ENCODE measurements at places on chromosomes 16 and 17.

GRCh38 chr16:50303605-50304466, 37.5 kb downstream of the ADCY7 start:
- DNase-seq, result peak; percentile 49

DNA sequence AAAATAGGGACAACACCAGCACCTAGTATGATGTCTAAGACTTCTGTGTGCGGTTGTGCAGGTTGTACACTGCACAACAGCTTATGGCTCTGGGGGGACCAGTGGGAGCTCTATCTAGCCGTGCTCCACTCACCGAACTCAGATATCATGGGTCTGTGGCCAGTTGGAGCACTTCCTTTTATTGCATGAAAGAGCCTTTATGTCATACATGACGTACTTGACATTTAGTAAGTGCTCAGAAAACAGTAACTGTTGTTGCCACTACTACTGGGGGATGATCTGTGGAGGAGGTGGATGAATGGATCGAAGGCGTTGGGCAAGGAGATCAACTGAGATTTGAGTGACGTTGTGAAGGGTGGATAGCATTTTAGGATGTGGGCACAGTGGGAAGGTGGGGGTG, 368.8 kb downstream of the SNX29 start:
- no peak for DNase-seq

- DNase-seq, result no peak
These were observed 118.5 kb downstream of the BRIP1 start for GRCh38 chr17:61744804-61745203.

DNA sequence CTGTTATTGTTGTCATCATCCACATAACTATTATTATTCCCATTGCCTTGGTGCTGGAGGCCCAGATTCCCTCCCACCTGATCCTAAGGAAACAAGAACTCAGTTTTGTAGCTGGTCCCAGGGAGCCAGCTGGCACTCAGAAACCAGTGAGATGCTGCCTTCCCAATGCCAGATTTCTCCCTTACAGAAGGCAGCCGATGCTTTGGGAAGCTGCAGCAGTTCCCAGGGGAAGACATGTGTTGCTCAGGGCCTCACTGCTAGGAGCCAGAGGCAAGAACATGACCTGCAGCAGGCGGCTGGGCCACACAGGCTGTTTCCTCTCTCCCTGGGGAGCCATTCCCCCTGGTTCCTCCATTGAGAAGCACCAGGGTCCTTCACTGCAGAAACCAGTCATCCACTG, 59.9 kb upstream of the GRIN2A start:
- DNase-seq, result no peak

GRCh38 chr16:89623511-89624261, 10.2 kb downstream of the DPEP1 start:
- DNase-seq, result no peak

GRCh38 chr16:79401157-79401556, 199.4 kb downstream of the MAF start:
- DNase-seq, result no peak

DNA sequence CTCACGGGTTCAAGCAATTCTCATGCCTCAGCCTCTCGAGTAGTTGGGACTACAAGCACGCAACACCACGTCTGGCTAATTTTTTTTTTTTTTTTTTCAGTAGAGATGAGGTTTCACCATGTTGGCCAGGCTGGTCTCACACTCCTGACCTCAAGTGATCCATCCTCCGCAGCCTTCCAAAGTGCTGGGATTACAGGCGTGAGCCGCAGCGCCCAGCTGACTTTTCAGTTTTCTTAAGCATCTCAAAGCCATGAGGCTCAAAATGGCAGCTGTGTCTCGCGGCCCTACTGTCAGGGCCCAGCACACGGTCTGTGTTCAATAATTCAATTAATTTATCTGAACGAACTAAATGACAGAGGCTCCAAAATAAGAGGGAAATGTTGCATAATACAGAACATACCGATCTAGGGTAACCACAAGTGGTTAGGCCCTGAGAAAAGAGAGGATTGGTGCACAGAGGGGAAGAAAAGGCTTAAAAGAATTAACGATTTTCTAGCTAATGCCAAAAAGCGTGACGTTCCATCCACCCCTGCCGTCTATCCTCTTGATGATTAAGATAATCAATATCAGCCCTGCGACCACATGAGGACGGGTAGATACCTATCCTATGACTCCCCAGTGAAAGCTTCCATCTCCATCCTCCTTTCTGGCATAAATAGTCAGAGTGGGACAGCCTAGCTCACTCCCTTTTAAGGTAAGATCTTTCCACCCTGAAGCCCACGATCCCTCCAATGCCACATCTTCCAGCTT, 136.9 kb downstream of the SLC39A11 start:
- no peak for DNase-seq

GRCh38 chr16:28288114-28288513, 4.2 kb upstream of the SBK1 start:
- no peak for DNase-seq

- DNase-seq, result no peak
These were observed 9.8 kb downstream of the EIF4A3 start for GRCh38 chr17:80137131-80137530.

DNA sequence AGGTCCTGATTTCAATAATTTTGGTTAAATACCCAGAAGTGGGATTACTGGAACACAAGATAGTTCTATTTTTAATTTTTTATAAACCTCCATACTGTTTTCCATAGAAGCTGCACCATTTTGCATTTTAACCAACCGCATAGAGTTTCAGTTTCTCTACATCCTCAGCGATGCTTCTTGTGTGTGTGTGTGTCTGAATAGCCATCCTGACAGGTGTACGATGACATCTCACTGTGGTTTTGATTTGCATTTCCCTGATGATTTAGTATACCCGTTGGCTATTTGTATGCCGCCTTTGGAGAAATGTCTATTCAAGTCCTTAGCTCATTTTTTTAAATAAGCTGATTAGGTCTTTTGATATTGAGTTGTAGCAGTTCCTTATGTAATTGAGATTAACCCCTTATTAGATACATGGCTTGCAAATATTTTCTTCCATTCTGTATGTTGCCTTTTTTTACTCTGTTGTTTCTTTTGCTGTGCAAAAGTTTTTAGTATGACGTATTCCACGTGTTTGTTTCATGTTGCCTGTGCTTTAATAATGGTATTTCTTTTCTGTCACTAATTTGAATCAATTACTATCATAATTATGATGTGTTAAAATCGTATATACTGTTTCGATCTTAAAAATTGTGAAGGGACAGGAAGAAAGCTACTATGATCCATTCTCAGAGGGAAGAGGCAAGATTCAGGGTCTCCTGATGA, 227.2 kb upstream of the MON1B start:
- no peak for DNase-seq

DNA sequence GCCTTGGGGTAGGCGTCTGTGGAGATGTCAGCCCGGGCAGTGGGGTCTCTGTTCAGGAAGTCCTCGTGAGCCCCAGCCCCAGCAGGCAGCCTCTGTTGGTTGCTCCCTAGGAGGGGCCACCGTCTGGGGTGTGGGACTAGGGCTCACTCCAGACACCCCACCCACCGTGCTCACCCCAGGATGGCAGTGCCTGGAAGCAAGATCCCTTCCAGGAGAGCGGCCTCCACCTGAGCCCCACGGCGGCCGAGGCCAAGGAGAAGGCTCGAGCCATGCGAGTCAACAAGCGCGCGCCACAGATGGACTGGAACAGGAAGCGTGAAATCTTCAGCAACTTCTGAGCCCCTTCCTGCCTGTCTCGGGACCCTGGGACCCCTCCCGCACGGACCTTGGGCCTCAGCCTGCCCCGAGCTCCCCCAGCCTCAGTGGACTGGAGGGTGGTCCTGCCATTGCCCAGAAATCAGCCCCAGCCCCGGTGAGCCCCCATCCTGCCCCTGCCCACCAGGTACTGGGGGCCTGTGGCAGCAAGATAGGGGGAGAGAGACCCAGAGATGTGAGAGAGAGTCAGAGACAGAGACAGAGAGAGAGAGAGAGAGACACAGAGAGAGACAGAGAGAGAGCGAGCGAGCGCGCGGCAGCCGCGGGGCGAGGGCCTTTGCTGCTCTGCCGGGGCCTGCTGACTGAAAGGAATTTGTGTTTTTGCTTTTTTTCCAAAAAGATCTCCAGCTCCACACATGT, 9.8 kb downstream of the NTHL1 start:
- no peak for DNase-seq

DNA sequence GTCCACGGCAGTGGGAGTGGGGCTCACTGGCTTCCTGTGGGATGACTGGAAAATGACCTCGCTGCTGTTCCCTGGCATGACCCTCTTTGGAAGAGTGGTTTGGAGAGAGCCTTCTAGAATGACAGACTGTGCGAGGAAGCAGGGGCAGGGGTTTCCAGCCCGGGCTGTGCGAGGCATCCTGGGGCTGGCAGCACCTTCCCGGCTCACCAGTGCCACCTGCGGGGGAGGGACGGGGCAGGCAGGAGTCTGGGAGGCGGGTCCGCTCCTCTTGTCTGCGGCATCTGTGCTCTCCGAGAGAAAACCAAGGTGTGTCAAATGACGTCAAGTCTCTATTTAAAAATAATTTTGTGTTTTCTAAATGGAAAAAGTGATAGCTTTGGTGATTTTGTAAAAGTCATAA, 7.8 kb upstream of the RNF213 start:
- DNase-seq, result peak; percentile 13

DNA sequence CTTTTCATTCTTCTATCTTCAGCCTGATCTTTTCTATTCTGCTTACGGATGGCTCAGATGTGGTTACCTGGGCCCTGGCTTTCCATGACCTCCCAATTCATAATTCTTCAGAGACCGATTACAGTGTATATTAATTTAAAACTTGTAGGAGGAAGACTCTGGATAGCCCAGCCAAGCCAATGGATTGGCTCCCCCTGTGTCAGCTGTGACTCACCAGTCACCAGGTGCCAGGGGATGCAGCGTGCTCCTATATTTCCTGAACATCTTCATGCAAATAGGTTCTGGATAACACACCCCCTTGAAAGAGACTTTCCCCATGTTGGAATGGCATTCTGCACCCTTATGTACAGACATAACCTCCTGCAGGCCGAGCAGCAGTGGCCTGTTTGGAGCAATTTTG, 208.3 kb upstream of the WSCD1 start:
- no peak for DNase-seq

DNA sequence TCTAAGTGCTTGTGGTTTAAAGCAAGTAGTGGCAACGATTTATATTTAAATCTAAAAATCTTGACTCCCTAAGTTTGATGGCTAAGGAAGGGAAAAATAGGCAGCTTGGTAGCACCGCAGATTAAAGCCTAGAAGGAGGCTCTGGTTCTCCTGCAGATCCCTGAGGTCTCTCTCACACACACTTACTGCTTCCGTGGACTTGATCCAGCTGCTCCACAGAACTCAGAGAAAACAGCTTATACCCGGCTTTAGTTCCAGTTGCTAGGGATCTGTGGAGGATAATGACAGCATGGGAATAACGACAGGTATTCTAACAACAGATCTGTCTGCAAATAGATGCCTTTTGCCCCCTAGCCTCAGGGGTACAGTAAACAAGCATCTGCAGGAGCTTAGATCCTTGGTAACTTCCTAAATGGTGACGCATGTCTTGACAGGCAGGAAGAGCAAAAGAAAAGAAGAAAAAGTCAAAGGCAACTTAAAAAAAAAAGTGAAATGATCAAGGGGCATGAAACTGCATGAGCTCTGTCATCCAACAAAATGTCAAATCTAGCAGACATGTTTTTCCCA, 4.5 kb downstream of the WIPI1 start:
- DNase-seq, result no peak

DNA sequence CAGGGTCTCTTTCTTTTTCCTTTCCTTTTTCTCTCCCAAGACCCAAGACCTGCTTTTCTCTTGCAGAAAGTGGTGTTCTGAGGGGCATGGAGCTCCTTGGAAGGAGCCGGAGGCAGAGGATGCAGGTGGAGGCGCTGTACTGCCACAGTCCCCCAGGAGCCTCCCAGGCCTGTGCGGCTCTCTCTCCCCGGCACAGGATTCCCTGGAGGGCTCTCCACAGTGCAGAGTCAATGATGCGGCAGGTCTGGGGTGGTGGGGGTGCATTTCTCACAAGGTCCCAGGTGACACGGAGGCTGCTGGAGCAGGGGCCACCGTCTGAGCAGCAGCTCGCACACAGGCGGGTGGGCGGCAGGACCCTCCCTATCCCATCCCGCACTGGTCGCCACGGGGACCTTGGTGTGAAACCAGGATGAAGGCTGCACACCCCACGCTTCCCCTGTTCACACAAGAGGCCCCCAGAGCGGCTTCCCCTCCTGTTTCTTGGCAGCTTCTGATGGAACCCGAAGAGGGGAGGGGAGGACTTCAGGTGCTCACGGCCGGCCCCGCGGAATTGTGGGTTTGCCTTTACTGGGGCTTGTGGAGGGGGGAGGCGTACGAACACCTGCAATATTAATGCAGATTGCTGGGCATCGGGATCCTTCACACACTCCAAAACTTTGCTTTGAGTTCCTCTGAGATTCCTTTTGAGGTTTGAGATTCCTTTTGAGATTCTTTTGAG, 186.9 kb downstream of the ENGASE start:
- DNase-seq, result no peak

GRCh38 chr16:27400751-27401620, 988 bp upstream of the IL21R start:
- DNase-seq, result peak; percentile 26

GRCh38 chr17:58079300-58080033, 3.8 kb upstream of the DYNLL2 start:
- no peak for DNase-seq

- DNase-seq, result no peak
These were observed 20.1 kb upstream of the C16orf95 start for GRCh38 chr16:87337262-87337771.

GRCh38 chr16:49592546-49593423, 219.2 kb downstream of the C16orf78 start:
- no peak for DNase-seq

- no peak for DNase-seq
These were observed 23.1 kb downstream of the PDIA2 start for GRCh38 chr16:305916-306626.

GRCh38 chr17:68539548-68540467, 27.6 kb downstream of the PRKAR1A start:
- DNase-seq, result no peak

GRCh38 chr16:49524216-49524946, 150.8 kb downstream of the C16orf78 start:
- no peak for DNase-seq

DNA sequence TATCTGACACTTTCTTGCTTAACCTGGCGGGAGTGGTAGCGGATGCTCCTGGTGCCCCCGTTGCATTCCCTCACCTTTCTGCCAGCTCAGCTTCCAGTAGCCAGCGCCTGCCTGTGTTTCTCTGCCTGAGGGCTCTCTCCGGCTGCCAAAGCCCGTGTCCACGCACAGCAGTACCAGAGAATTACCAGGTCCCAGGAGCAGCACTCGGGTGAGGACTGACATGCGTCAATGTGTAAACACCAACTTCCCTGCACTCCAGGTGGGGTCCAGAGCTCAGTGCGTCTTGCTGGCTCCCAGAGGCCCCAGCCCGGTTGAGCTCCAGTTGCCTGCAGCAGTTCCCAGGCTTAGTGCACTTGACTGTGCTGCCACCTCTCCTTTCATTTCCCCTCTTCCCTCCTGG, 54.8 kb downstream of the CDH13 start:
- no peak for DNase-seq

All from GF-D8 (cell line).